ENCODE measurements at places on chromosomes 2 and 18. TPM values are rescaled to one million over a fixed set of nuclear protein-coding genes. Genes with fewer than 3 reads are reported as not detected.

GRCh38 chr2:71379086-71379485, 47.5 kb downstream of the ZNF638 start:
- no peaks in the 10 kb centered on the region for H3K27me3 ChIP-seq
- H3K36me3 ChIP-seq = no peaks in the 10 kb centered on the region
- no peak overlapping the region for H3K4me3 ChIP-seq
- DNase-seq = no peak
- no peak overlapping the region for H3K27ac ChIP-seq

DNA sequence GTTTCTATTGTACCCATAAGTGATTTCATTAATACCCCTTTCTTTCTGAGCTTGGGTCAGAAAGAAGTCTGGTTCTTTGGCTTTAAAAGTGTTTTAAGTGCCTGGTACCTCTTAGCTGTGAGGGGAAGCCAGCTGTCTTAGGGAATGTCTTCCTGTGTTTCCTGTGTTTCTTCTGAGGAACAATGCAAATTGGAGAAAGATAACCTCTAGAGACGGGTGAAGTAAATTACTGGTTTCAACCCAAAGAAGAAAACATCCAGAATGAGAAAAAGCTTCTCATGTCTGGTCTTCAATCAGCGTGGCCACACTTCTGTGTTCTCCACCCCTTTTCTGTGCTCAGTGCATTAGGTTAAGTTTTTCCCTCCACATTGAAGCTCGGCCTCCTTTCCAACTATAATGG, 10.2 kb upstream of the CHN1 start:
- DNase-seq = no peak
- no peak overlapping the region for H3K27ac ChIP-seq
- no peaks in the 10 kb centered on the region for H3K27me3 ChIP-seq
- H3K4me3 ChIP-seq = no peak overlapping the region
- H3K4me1 ChIP-seq = peaks cover 5% of the 10 kb centered on the region

GRCh38 chr18:41021089-41021488, 933.9 kb upstream of the PIK3C3 start:
- H3K4me3 ChIP-seq = no peak overlapping the region
- no peaks in the 10 kb centered on the region for H3K27me3 ChIP-seq
- no peak for DNase-seq
- no peak overlapping the region for H3K27ac ChIP-seq

GRCh38 chr2:27988306-27988705, 97.8 kb downstream of the BABAM2 start:
- no peaks in the 10 kb centered on the region for H3K36me3 ChIP-seq
- DNase-seq = no peak
- H3K4me1 ChIP-seq = no peaks in the 10 kb centered on the region

DNA sequence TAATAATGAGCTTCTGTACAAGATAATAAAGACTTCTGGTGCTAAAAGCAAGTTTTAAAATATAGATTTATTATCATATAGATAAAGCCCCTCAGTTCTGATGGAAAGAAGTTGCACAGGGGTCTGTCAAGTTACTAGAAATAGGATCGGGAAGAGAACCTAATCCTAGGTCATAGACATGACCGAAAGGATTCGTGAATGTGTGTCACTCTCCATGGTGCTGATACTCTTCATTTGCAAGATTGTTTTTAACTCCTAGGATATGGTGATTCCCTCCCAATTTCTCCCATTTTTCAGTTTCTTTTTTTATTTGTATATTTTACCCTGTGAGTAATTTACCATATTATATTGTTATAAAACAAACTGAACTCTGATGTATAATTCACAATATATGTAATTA, 58.9 kb upstream of the CTNNA2 start:
- H3K27me3 ChIP-seq = no peaks in the 10 kb centered on the region
- no peaks in the 10 kb centered on the region for H3K36me3 ChIP-seq
- DNase-seq = no peak
- no peaks in the 10 kb centered on the region for H3K4me1 ChIP-seq
- no peak overlapping the region for H3K4me3 ChIP-seq

DNA sequence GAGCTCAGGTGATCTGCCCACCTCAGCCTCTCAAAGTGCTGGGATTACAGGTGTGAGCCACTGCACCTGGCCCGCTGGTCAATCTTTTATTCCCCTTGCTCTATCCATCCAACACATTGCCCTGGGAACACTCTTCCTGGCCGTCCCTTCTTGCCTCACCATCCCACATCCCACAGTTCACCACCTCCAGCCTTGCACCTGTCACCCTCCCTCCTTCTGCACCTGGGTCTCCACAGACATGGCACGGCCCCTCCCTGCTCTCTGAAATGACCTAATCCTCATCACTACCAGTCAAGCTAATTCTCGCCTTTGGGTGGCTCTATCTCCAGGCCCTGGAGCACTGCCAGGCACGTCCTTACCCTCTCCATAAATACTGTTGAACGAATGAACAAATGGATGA, 116.9 kb upstream of the TEX51 start:
- no peak overlapping the region for H3K4me3 ChIP-seq
- H3K36me3 ChIP-seq = no peaks in the 10 kb centered on the region
- H3K4me1 ChIP-seq = no peaks in the 10 kb centered on the region
- no peaks in the 10 kb centered on the region for H3K27me3 ChIP-seq
- DNase-seq = no peak

GRCh38 chr2:197158591-197159550, 151.7 kb downstream of the ANKRD44 start:
- H3K4me3 ChIP-seq = no peak overlapping the region
- no peak for DNase-seq
- no peaks in the 10 kb centered on the region for H3K4me1 ChIP-seq

GRCh38 chr2:23491591-23492336, 106.8 kb downstream of the KLHL29 start:
- no peak overlapping the region for H3K27ac ChIP-seq
- no peak overlapping the region for H3K4me3 ChIP-seq
- DNase-seq = no peak
- no peaks in the 10 kb centered on the region for H3K27me3 ChIP-seq
- no peaks in the 10 kb centered on the region for H3K36me3 ChIP-seq
- peaks cover 32% of the 10 kb centered on the region for H3K4me1 ChIP-seq

DNA sequence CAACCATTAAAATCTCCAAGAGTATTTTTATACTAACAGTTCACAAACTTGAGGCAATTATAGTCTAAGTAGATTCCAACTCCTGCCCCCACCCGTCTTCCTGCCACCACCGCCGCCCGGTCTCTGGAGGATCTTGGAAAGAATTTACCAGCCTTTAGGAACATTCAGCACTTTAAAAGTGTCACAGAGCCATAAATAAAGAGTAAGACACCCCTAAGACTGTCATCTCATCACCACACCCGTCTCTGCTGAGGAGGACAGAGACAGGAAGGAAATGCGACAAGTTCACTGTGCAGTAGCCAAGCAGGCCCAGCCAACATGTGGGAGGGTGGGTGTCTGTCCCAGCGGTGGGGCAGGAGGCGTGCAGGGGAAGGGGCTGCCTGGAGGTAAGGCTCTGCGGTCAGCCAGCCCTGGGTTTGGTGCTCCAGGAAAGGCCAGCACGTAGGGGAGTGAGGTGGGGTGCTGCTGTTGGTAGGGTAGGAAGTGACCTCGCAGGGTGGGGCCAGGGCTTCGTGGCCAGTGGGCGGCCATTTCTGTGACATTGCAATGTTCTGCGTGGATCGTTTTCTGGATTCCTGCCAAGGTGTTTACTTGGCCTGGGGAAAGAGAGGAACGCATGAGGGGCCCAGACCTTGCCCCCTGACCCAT, 111.6 kb downstream of the FAM210A start:
- H3K36me3 ChIP-seq = no peaks in the 10 kb centered on the region
- no peak for DNase-seq
- H3K27ac ChIP-seq = no peak overlapping the region

- no peaks in the 10 kb centered on the region for H3K27me3 ChIP-seq
- H3K4me1 ChIP-seq = peaks cover 40% of the 10 kb centered on the region
- peak overlapping the region; percentile 50 for H3K27ac ChIP-seq
- H3K36me3 ChIP-seq = no peaks in the 10 kb centered on the region
- no peak for DNase-seq
These were observed 21.5 kb downstream of the ITGB1BP1 start for GRCh38 chr2:9401646-9402371.

- DNase-seq = no peak
- H3K27me3 ChIP-seq = no peaks in the 10 kb centered on the region
- no peaks in the 10 kb centered on the region for H3K36me3 ChIP-seq
- H3K4me1 ChIP-seq = no peaks in the 10 kb centered on the region
- H3K4me3 ChIP-seq = no peak overlapping the region
These were observed 74.9 kb downstream of the SGPP2 start for GRCh38 chr2:222499226-222499625.

DNA sequence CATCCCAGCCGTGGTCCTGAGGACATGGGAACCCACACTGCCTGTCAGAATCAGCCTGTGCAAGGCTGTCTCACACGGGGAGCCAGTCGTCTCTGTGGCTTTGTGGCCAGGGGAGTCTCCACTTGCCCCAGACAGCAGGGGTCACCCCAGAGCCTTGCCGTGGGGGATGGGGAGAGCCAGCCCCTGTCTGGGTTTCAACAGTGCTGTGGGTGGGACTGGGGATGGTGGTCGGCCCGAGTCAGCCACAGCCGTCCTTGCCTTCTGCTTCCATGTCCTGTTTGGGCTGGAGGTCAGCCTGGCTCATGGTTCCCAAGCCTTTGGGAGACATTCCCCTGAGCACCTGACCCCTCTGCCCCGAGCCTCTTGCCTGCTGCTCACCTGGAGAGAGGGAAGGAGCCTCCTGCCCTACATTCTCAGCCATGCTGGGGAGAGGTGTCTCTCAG, 19.6 kb downstream of the GPR35 start:
- H3K4me1 ChIP-seq = no peaks in the 10 kb centered on the region
- DNase-seq = no peak
- H3K27me3 ChIP-seq = no peaks in the 10 kb centered on the region
- H3K27ac ChIP-seq = no peak overlapping the region
- H3K4me3 ChIP-seq = no peak overlapping the region

GRCh38 chr18:76656925-76657827, 162.1 kb upstream of the ZNF516 start:
- H3K27ac ChIP-seq = no peak overlapping the region
- no peaks in the 10 kb centered on the region for H3K4me1 ChIP-seq
- no peak overlapping the region for H3K4me3 ChIP-seq
- H3K27me3 ChIP-seq = peaks cover 4% of the 10 kb centered on the region
- no peaks in the 10 kb centered on the region for H3K36me3 ChIP-seq

- H3K4me3 ChIP-seq = no peak overlapping the region
- H3K27me3 ChIP-seq = no peaks in the 10 kb centered on the region
- no peaks in the 10 kb centered on the region for H3K4me1 ChIP-seq
- no peak for DNase-seq
- H3K27ac ChIP-seq = no peak overlapping the region
- no peaks in the 10 kb centered on the region for H3K36me3 ChIP-seq
These were observed 154.6 kb downstream of the EVA1A start for GRCh38 chr2:75406131-75406581.

- no peaks in the 10 kb centered on the region for H3K36me3 ChIP-seq
- no peaks in the 10 kb centered on the region for H3K27me3 ChIP-seq
- no peak for DNase-seq
- H3K27ac ChIP-seq = no peak overlapping the region
These were observed 417.9 kb downstream of the NRXN1 start for GRCh38 chr2:50614056-50614455.

- no peak overlapping the region for H3K27ac ChIP-seq
- DNase-seq = no peak
- H3K36me3 ChIP-seq = no peaks in the 10 kb centered on the region
- H3K4me1 ChIP-seq = no peaks in the 10 kb centered on the region
- no peak overlapping the region for H3K4me3 ChIP-seq
These were observed 18.5 kb downstream of the PMAIP1 start for GRCh38 chr18:59918320-59918755.

DNA sequence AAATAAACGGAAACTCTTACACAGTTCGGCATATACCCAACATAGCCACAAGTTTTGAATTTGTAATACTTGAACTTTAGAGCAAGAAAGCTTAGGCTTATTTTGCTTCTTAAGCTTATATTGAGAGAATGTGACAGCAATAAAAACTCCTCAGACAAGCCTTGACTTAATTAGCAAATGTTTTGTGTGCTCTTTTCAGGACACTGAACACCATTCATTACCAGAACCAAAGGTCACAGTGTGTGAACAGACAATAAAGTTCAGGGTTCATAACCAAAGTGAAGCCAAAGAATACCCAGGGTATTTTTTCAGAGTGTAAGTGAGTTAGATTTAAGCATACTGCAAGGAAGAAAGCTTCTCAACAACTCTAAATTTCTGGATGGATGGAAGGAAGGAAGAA, 605.8 kb downstream of the METTL4 start:
- no peak overlapping the region for H3K4me3 ChIP-seq
- no peaks in the 10 kb centered on the region for H3K36me3 ChIP-seq
- no peaks in the 10 kb centered on the region for H3K4me1 ChIP-seq
- no peak for DNase-seq
- no peak overlapping the region for H3K27ac ChIP-seq
- H3K27me3 ChIP-seq = no peaks in the 10 kb centered on the region

- H3K27me3 ChIP-seq = no peaks in the 10 kb centered on the region
- H3K4me3 ChIP-seq = no peak overlapping the region
- no peak for DNase-seq
- H3K27ac ChIP-seq = no peak overlapping the region
- no peaks in the 10 kb centered on the region for H3K36me3 ChIP-seq
These were observed 888.5 kb upstream of the FSHR start for GRCh38 chr2:50042771-50043170.

- no peak overlapping the region for H3K27ac ChIP-seq
- H3K36me3 ChIP-seq = no peaks in the 10 kb centered on the region
- no peak for DNase-seq
These were observed 120.5 kb downstream of the PARD3B start for GRCh38 chr2:204665771-204666170.

- no peak overlapping the region for H3K27ac ChIP-seq
- H3K27me3 ChIP-seq = no peaks in the 10 kb centered on the region
- H3K4me1 ChIP-seq = no peaks in the 10 kb centered on the region
- H3K36me3 ChIP-seq = no peaks in the 10 kb centered on the region
- no peak overlapping the region for H3K4me3 ChIP-seq
- DNase-seq = no peak
These were observed 39.3 kb upstream of the ELAC1 start for GRCh38 chr18:50928551-50928950.

DNA sequence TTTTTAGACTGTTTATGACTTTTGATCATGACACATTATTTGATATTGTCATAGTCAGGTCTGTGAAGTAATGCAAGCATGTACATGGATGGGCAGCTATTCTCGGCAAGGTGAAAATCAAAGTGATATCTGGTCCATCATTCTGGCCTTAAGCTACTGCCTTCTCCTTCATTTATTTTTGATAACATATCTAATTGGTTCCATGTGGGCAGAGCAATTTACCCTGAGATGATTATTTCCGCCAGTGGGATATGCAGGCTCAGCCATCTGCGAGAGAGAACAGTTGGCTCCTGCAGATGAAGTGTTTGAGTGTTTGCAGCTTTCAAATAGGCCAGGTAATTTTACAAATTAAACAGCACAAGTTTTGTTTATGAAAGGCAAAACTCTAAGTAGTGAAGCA, 116.4 kb downstream of the LYPD6 start:
- no peak overlapping the region for H3K27ac ChIP-seq
- H3K27me3 ChIP-seq = no peaks in the 10 kb centered on the region
- no peak for DNase-seq
- no peaks in the 10 kb centered on the region for H3K36me3 ChIP-seq
- no peak overlapping the region for H3K4me3 ChIP-seq
- peaks cover 3% of the 10 kb centered on the region for H3K4me1 ChIP-seq

The ATAD2B gene
- 40.6 TPM for total RNA-seq

The ABCG8 gene
- not detected for total RNA-seq

The SLC16A14 gene
- total RNA-seq = 8.4 TPM

The KCNS3 gene
- 9.6 TPM for total RNA-seq

The LBX2 gene
- total RNA-seq = 2.7 TPM

The RFTN2 gene
- total RNA-seq = 39.2 TPM

The OSGEPL1 gene
- 26.4 TPM for total RNA-seq

The SPHKAP gene
- total RNA-seq = not detected

Measured in tibial nerve (tissue), 4 donors.